ENCODE measurements at places on chromosomes 5 and 9.

- no peak for DNase-seq
Measured at GRCh38 chr9:125649826-125650225, 57.2 kb downstream of the MAPKAP1 start.

GRCh38 chr9:69157751-69158466 is 16.2 kb upstream of the TJP2 start:
- DNase-seq = no peak

GRCh38 chr5:146873186-146873917 is 5.2 kb downstream of the PPP2R2B start:
- DNase-seq = no peak

DNA sequence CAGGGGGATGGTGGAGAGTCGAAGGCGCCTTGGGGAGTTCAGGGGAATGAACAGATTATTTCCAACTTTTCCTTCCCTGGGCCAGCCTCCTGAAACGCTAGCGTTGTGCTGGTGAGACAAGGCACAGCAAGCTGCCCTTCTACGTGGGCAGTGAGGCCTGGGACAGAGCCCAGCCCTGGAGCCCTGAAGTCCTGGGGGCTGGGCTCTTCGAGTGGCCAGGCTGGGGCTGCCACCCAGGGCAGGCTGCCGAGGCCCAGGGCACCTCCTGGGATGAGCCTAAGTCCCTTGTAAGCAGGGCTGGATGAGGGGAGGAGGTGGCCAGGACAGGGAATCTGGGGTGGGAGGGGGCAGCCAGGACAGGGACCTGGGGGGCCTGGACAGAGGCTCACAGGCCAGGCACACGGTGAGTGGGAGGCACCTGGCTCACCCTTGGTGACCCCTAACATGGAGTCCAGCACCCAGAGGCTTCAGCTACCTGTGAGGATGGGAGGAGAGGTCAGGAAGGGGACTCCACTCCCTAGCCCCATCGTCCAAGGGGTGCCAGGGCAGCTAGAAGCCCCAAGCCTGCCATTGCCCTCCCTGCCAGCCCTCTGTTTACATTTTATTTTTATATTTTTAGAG is 1.3 kb upstream of the LCN12 start:
- DNase-seq = no peak

GRCh38 chr5:74250304-74251102 is 390.0 kb downstream of the ENC1 start:
- DNase-seq = no peak

DNA sequence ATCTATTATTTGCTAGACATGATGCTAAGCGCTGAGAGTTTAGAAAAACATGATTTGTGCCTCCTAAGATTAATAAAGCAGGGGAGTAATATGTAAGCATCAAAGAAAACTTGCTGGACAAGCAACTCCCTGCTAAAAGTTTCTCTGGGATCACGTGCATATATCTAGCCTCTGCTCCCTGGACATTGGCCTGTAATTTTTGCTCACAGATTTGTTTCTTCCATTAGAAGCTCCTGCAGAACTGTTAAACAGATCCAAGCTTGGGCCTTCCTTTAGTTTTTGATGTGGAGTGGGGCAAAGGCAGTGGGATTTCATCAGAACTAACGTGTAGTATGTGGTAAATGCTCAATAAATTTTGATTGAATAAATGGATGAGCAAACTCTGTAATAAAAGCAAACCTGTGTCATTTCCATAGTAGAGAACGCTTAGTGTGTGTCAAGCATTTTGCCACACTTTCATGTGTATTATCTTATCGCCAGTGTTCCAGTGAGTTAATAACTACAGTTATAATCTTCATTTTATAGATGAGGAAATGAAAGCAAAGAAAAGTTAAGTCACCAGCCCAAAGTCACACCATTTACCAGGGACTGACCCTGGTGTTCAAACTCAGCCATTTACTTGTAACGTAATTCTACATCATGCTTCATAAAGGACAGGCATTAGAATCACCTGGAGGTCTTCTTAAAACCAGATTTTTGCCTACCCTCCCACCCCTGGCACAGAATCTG is 100.3 kb downstream of the PCSK5 start:
- DNase-seq = no peak

DNA sequence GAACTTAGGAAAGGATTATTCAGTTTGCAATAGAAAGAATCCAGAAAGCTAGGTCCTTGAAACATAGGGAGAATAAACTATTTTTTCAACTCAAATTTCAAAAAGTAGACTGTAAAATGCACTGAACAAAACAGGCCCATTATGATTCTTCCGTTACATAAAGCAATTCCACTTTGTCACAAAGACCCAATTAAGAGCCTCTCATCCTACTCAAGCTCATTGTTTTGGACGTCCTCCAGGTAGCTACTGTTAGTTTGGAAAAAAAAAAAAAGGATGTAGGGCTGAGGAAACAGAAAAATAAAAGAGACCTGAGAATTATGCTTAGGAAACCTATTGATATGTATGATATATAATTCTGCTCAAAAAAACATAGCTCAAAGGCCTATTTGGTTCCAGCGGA is 74.0 kb downstream of the DIRAS2 start:
- DNase-seq = no peak

DNA sequence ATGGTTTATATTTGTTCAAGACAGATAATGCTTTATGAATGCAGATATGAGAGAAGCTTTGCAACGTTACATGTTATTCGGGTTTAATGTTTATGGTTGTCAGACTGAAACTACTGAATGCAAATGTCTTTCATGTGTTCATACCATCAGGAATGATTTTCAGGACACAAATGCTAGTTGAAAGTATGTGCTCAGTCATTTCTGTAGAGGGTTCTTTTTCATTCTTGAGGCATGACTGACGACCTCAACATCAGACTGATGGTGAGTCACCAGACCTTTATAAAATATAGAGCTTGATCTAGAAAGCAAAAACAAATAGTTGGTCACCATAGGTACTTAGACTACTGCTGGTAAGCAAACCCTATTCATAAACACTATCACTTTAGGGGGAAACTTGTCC is 287.3 kb upstream of the NUDT12 start:
- DNase-seq = no peak

Measured in heart left ventricle (tissue), 16 donors.